ENCODE measurements at places on chromosomes 5 and 9. TPM values are rescaled to one million over a fixed set of nuclear protein-coding genes. Genes with fewer than 3 reads are reported as not detected.
A peak's percentile ranks its signal among the peaks of the same experiment; 100 is the strongest.

- no peak for DNase-seq
Measured at GRCh38 chr5:61461417-61461816, 129.4 kb downstream of the ZSWIM6 start.

- peak; percentile 91 for DNase-seq
Measured at GRCh38 chr9:114884787-114885452, 45.5 kb downstream of the TNFSF8 start.

DNA sequence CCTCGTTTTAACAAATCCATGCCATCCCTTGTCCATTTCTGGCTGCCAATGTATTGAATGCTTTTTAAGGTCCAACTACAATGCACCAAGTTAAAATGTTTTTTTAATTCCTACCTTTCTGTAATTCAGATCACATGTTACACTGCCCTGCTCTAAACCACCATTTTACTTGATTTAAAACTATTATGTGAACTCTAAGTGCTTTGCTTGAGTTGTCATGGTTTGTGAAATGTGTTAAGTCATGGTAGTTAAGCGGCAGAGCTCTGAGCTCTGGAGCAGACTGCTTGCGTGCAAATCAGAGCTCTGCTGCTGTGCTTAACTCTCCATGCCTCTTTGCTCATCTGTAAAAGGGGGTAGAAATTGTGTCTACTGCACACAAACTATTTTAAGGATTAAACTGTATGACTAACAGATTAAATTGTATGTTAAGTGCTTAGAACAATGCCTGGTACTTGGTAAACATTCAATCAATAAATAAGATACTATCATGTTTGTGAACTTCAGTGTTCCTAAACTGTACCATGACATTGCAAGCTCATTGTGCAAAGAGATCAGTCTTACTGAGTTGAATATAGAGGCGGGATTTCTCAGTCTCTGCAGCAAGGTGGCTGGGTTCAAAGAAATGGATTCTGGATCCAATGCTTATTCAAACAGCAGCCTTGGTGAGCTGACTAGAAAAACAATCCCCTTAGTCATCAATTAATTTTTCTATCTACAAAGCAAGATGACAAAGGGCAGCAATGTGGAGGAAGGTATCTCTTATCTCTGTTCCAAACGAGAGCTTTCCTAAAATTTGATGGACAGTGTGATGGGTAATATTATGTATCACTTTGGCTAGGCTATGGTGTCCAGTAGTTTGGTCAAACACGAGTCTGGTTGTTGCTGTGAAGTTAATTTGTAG is 16.1 kb upstream of the CMBL start:
- no peak for DNase-seq

GRCh38 chr9:69147041-69147834 is 26.8 kb upstream of the TJP2 start:
- DNase-seq = no peak

GRCh38 chr5:158135682-158136179 is 276.8 kb upstream of the CLINT1 start:
- no peak for DNase-seq

DNA sequence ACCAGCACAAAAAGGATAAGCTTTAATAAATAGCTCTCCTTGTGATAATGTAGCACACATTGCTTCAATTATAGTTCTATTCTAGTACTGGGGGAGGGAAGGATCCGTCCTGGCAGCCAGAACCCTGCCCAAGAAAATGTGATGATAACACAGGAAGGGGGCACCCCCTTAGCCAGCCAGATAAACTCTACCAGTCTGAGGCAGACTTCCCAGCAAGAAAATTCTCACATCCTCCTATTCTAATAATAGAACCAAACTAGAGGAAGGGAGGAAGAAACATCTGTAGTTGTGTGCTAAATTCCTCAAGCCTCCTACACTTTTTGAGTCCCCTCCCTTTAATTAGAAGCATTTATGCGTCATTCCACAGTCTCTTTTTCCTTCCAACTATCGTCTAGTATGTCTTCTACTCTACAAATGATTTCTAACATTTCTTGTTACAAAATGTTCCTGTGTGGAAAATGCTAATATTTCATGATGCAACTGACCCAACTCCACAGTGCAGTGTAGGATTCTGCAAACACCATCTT is 261.0 kb downstream of the SEMA5A start:
- no peak for DNase-seq

- no peak for DNase-seq
Measured at GRCh38 chr9:84538879-84539278, 130.7 kb upstream of the NTRK2 start.

Gene NDUFAF2
- 31.0 TPM for total RNA-seq

DNA sequence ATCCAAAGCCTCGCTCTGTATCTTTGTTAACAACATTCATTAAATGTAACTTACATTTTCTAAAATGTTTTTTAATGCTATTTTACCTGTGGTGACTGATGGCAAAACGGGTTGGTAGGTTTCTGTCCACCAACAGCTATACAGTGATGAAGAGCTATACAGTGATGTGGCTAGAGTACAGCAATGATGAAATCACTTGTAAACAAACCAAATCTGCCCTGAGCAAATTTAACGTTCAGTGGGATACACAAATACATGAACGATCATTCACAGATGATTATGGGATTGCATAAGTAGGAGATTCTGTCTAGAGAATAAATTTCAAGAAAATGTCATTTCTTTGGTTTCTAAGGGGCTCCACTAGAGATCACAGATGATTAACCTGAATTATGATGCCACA is 132.7 kb downstream of the MPDZ start:
- no peak for DNase-seq

DNA sequence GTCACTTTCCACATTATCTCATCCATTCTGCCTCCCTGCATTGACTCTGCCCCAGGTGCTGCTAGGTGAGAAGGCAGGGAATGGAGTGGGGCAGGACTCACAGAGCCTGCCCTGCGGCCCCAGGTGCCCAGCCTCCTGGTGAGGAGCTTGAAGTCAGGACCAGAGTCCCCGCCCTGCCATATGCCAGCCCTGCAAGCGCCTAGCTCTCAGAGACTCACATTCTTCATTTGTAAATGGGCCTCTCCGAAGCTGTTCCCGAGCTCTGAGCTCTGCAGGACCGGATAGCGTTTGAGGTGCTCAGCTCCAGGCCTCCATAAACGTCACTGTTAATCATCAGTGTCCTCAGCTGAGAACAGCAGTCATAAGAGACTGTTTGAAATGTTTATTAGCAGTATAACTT is 75.1 kb upstream of the STXBP1 start:
- DNase-seq = no peak

- no peak for DNase-seq
Measured at GRCh38 chr9:76910861-76911260, 4.9 kb upstream of the PRUNE2 start.

DNA sequence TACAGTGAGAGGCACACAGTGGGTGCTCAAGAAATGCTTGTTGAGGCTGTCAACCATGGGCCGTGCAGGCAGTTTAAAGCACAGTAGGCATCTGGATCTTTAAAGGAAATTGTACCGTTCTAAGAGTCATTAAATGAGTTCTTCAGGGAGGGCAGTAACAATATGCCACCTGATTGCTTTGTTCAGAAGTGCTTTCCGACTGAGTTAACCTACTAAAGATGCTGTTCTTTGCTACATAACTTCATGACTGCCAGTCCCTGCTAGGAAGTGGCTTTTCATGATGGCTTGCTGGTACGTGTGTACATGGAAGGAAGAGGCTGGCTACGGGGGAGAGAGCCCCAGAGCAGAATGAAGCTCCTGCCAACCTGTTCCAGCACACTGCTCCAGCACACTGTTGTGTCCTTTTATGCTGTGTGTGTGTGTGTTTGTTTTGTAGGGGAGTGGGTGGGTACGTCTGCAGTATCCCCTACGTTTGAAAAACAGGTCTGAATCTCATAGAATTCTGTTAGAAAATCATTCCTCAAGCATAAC is 41.9 kb upstream of the PPP2R2B start:
- DNase-seq = no peak

Data from epithelial cell of proximal tubule (primary cell).